ENCODE measurements at places on chromosomes 12 and 14.

GRCh38 chr14:102588821-102589220 is 3.6 kb upstream of the RCOR1 start:
- no peak for DNase-seq

- no peak for DNase-seq
Measured at GRCh38 chr12:50185970-50186663, 18.9 kb upstream of the CERS5 start.

DNA sequence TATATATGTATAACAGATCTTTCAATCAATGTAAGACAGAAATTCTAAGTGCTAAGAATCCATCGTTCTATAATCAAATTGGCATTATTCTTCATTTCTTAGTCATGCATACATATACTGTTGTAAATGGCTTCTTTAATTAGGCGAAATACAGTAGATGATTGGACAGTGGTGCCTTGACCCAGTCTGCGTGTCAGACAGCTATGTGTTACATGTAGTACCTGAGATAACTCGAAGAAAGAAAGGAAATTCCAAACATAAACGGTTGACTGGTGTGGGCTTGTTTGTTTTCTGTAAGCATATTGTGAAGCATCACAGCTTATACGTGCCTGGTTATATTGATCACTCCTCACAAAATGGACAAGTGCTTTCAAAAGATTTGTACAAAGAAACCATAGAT is 210.5 kb downstream of the ETNK1 start:
- DNase-seq: no peak

GRCh38 chr14:76718306-76719040 is 42.8 kb upstream of the VASH1 start:
- no peak for DNase-seq

- DNase-seq: no peak
Measured at GRCh38 chr14:71579331-71579730, 352.9 kb upstream of the RGS6 start.

- no peak for DNase-seq
Measured at GRCh38 chr12:67068204-67068731, 200.9 kb upstream of the CAND1 start.

DNA sequence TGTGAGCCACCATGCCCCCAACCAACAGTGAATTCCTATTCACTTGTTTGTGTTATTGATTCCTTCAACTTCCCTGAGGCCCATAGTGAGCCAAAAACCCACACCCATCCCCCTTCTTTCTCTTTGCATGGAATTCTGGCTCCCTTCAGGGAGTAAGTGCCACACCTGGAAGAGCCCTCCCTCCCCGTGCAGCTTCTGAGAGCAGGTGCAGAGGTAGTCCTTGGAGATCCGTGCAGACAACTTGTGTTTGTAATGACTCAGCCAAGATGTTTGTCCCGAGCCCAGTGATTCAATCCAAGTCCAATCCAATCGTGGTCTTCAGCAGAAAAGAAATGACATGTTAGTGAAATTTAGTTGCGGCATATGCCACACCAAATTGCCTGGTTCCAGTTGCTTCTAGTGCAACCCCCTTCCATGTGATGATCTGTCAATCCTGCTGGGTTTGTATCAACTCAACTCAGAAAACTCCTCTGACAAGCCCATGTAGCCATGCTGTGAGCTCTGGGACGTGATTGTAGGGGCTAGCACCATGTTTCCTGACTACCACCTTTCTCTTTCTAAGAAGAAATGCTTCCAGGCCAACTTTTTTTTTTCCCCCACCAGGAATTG is 27.5 kb downstream of the GPRC5A start:
- DNase-seq: no peak

GRCh38 chr12:65779091-65779642 is 45.1 kb upstream of the HMGA2 start:
- DNase-seq: peak; percentile 49

DNA sequence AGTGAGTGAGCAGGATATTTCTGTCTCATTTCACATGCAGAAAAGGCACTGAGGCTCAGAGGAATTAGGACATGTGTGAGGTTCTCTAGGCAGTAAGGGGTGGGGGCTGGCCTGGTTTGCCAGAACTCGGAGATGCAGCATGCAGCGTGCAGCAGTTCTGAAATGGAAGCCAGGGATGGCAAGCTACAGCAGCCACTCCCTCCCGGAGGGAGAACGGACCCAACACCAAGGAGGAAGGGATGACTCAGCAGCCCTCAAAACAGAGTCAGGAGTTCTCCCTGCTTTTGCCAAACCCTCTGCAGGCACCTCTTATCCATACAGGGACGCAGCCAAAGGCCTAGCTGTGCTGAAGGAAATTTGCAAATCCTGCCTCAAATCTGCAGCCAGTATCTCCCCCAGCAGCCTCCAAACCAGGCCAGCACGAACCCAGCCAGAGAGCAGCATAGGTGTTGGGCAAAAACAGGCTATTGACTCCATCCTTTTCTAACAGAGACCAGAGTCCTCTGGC is 10.3 kb upstream of the SERPINA3 start:
- peak; percentile 31 for DNase-seq
